ENCODE measurements at places on chromosomes 4 and X.

DNA sequence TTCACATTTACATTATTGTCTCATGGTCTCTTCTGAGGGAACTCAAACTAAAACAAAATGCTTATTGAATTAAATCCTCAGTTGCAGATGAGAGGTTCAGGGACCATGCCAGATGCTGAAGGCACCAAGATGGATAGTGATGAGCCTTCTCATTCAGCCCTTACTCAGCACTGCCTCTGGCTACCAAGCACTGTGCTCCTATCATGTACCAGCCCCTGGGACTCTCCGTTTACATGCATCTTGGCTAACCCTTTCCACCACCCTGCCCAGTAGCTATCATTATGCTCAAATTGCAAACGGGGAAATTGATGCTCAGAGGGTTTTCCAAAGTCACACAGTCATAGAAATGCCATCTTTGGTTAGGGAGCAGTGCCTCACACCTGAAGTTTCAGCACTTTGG is 22.6 kb upstream of the TMEM184C start:
- DNase-seq = no peak

DNA sequence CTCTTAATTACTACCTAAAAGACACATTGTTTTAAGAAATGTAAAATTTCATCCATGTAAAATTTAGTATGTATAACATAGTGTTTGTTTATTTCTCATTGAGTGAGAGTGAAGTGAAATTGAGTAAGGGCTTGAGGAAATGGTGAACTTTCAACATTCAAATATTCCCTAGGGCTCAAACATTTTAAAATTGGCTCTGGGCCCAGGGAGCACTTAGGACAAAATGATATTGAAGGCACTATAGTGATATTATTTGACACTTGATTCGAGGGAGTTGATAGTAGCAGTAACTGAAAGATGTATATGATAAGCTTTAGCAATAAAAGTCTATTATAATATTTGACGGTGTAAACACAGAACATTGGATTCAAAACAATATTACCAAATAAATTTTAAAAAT is 1244.0 kb upstream of the TENM3 start:
- DNase-seq = no peak

DNA sequence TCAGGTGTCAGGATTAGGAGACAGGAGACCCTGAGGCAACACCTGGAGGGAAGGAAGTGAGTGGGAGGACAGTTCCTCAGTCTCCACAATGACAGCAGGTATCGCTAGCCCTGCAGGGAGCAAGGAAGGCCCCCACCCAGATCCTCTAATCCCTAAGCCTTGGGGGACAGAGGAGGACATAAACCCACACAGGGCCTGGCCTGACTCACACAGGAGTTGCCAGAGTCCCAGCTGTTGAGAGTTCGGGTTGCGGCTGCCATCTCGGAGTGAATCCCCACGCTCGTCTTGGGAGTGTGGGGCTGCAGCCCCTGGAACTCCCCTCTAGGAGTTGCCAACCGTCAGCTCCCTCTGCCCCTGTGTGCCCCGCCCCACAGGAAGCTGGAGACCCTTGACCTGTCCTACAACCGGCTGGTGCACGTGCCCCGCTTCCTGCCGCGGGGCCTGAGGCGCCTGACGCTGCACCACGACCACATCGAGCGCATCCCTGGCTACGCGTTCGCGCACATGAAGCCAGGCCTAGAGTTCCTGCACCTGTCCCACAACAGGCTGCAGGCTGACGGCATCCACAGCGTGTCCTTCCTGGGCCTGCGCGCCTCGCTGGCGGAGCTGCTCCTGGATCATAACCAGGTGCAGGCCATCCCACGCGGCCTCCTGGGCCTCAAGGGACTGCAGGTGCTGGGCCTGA is 9.2 kb upstream of the BGN start:
- no peak for DNase-seq

DNA sequence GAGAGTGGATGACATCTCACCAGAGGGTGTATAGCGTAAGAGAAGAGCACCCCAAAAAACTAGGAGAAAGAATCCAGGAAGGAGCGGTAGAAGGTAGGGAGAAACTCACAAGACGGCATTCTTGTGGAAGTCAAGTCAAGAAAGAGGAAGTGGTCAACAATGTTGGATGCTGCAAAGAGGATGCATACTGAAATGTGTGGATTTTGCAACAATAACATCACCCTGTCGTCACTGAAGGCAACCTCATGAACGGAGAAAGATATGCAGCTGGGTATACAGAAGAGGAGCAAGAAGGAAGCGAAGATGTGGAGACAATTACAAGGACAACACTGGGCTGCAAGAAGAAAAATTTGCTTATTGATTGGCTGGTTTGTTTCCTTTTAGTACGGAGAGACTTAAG is 11.4 kb upstream of the TAPT1 start:
- no peak for DNase-seq

- DNase-seq = no peak
Observed at GRCh38 chr4:8874896-8875680, 3.4 kb upstream of the HMX1 start.

DNA sequence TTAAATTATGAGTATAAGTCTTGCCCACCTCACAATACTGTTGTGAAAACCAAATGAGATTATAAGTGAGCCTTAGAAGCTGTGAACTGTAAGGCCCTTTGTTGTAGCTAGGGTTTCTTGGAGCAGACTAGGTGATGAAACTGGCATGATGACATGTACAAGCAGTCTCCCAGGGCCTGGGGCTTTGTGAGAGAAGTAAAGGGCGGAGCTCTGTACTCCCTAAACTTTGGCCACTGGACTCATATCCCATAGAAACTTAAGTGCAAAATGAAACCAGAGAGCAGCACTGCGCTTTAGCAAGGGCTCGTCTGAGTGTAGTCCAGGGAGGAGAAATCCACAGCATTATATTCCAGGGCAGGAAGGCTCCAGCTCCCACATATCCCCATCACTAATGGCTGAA is 385.6 kb upstream of the FGF16 start:
- no peak for DNase-seq

GRCh38 chr4:173174594-173175012 is 6.0 kb downstream of the GALNT7 start:
- no peak for DNase-seq

DNA sequence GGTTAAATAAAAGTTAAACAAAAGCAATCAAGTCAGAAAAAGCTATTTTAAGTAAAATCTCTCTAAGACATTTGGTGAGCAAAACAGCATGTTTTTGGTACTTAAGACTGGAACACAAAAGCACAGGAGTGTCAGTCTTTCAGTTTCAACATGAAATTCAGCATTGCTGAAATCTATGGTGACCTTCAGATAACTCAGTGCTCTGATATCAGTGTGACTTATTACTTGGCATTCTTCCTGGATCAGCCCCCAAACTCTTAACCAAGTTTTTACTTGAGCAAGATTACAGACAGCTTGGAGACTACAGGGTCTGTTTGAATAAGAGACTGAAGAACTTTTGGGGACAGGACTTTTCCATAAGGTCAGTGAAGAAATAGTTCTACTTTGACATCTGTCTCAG is 437.2 kb downstream of the RAPGEF2 start:
- DNase-seq = no peak

GRCh38 chr4:128168701-128169100 is 107.6 kb downstream of the LARP1B start:
- no peak for DNase-seq

- no peak for DNase-seq
Observed at GRCh38 chr4:40280586-40280985, 54.5 kb upstream of the CHRNA9 start.

- DNase-seq = no peak
Observed at GRCh38 chrX:112789931-112790330, 50.7 kb downstream of the AMOT start.
